Psoas muscle (tissue), 8 donors: ENCODE measurements at places on chromosomes 12 and 14. TPM values are rescaled to one million over a fixed set of nuclear protein-coding genes. Genes with fewer than 3 reads are reported as not detected.

DNA sequence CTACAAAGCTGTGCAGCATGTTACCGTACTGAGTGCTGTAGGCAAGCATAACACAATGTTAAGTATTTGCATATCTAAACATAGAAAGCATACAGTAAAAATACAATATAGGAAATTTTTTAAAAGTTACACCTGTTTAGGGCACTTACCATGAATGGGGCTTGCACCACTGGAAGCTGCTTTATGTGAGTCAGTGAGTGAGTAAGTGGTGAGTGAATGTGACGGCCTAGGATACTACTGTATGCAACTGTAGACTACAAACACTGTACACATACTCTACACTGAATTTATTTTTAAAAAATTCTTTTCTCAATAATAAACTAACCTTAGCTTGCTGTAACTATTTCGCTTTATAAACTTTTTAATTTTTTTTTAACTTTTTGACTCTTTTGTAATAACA lies 82.1 kb upstream of the FSCB start:
- H3K4me1 ChIP-seq: no peaks in the 10 kb centered on the region
- no peak overlapping the region for H3K4me3 ChIP-seq
- H3K27ac ChIP-seq: no peak overlapping the region
- no peaks in the 10 kb centered on the region for H3K27me3 ChIP-seq
- no peak for DNase-seq

DNA sequence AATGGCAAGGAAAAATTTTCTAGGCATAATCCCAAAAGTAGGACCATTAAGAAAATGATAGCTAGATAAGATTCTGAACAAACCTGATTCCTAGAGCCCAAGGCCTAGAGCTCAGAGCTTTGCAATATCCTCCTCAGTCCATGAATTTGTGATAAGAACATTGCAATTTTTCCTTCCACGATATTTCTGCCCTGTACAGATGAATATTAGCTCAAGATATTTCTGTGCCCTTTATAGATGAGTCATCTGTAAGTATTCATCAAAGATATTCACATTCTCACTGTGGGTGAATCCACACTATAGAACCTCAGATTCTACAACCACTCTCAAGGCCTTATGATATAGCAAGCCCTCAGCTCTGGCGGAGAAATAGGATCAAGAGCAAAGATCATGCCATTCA lies 37.5 kb downstream of the EAPP start:
- H3K27me3 ChIP-seq: no peaks in the 10 kb centered on the region
- H3K4me3 ChIP-seq: no peak overlapping the region
- H3K4me1 ChIP-seq: peaks cover 6% of the 10 kb centered on the region
- no peak for DNase-seq

The OR4E1 gene
- total RNA-seq: not detected

DNA sequence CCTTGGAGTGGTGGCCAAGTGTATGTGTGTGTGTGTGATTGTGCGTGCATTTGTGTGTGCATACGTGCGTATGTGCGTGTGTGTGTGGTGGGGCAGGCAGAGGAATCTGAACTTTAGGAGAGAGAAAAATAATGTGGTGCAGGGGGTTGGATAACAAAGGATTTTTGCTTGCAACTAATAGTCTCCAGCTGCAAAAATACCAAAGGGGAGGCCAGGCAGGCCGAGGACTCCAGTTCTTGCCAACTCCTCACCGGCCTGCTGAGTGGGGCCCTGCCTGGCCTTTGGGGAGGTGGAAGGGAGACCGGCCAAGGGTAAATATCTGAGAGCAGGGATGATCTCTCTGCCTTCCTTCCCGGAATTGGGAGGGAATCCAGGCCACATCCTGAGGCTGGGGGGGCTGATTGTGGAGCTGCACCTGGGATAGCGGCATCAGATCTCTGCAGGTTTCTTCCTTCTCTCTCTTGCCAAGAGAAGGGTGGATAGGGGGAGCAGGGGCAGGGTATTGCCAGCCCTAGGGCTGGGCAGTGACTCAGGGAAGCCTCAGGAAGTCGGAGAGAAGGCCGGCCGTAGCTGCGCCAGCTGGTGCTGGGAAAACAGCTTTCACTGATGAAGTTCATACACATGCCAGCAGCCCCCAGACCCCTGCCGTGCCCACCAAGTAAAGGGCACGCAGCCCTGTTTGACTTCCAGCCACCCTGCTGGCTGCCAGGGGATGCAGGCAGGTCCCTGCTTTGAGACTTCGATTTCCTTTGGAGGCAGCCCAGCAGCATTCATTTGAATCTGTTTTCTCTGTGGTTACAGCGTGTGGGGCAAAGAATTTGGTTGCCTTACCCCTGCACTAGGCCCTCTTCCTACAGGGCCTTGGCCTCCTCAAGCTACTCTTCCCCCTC lies 4.6 kb upstream of the LRP1-AS start:
- no peaks in the 10 kb centered on the region for H3K27me3 ChIP-seq
- H3K4me3 ChIP-seq: no peak overlapping the region
- peaks cover 25% of the 10 kb centered on the region for H3K36me3 ChIP-seq
- peak; percentile 67 for DNase-seq

- no peak overlapping the region for H3K27ac ChIP-seq
- no peak for DNase-seq
- H3K4me3 ChIP-seq: no peak overlapping the region
- no peaks in the 10 kb centered on the region for H3K27me3 ChIP-seq
- H3K4me1 ChIP-seq: no peaks in the 10 kb centered on the region
These were observed 43.7 kb downstream of the TRHDE start for GRCh38 chr12:72315858-72316257.

DNA sequence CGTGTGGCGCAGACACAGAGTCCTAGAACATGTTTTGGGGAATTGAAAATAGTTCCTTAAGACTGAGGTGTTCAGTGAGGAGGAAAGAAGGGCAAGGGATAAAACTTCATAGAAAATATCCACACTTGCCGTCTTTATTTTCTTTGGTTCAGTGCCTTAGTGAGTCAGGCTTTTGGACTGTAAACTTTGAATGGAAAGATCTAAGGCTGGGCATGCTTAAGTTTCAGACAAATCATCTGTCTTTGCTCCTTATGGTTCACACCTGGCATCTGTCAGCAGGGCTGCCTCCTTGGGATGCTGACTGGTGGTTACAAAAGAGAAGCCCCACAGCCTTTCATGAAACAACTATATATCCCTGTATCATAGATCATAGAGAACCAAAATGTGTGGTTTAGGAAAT lies 136.3 kb upstream of the PRICKLE1 start:
- no peak overlapping the region for H3K4me3 ChIP-seq
- no peaks in the 10 kb centered on the region for H3K36me3 ChIP-seq
- DNase-seq: no peak
- no peaks in the 10 kb centered on the region for H3K4me1 ChIP-seq

- H3K27ac ChIP-seq: no peak overlapping the region
- no peaks in the 10 kb centered on the region for H3K27me3 ChIP-seq
- no peak overlapping the region for H3K4me3 ChIP-seq
- peaks cover 14% of the 10 kb centered on the region for H3K4me1 ChIP-seq
- H3K36me3 ChIP-seq: no peaks in the 10 kb centered on the region
- no peak for DNase-seq
These were observed 74.4 kb upstream of the GPATCH2L start for GRCh38 chr14:76077340-76077739.

The POTEM gene
- not detected for total RNA-seq

- H3K27me3 ChIP-seq: no peaks in the 10 kb centered on the region
- H3K27ac ChIP-seq: no peak overlapping the region
- no peaks in the 10 kb centered on the region for H3K36me3 ChIP-seq
- no peak for DNase-seq
- H3K4me1 ChIP-seq: no peaks in the 10 kb centered on the region
These were observed 18.4 kb upstream of the RNU6-7 start for GRCh38 chr14:32183151-32184058.

The COX8C gene
- not detected for total RNA-seq

DNA sequence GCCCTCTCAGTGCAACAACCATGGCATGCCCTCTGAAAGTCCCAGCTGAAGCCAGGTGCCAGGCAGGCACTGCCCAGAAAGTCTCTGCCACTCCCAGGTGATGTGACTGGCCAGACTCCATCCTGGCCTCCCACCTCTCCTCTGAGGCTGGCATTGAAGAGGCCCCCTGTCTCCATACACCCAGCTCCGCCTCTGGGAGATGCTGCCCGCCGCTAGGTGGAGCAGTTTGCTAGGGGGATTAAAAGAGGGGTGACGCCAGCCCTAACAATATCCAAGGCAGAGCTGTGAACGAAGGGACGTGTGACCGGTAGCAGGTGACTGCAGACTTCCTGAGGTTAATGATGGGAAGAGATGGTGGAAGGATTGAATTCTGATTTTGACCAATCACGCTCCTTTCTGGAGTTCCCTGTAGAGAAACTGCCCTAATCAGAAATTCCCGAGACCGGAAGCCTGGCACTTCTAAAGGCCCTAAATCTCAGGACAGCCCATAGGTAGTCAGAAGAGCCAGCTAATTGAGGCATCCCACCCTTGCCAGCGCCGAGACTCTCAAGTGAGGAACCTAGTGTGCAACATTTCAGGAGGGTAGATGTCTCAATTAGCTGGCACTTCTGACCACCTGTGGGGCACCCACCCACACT lies 8.3 kb upstream of the PLEK2 start:
- H3K27me3 ChIP-seq: no peaks in the 10 kb centered on the region
- H3K4me1 ChIP-seq: no peaks in the 10 kb centered on the region
- no peak overlapping the region for H3K4me3 ChIP-seq
- H3K27ac ChIP-seq: no peak overlapping the region

GRCh38 chr14:80987235-80988032 lies 32.0 kb downstream of the TSHR start:
- no peaks in the 10 kb centered on the region for H3K27me3 ChIP-seq
- H3K4me3 ChIP-seq: no peak overlapping the region
- DNase-seq: peak; percentile 57

The ACSM4 gene
- not detected for total RNA-seq

The C12orf56 gene
- total RNA-seq: not detected

The KMT2D gene
- 66.1 TPM for total RNA-seq

DNA sequence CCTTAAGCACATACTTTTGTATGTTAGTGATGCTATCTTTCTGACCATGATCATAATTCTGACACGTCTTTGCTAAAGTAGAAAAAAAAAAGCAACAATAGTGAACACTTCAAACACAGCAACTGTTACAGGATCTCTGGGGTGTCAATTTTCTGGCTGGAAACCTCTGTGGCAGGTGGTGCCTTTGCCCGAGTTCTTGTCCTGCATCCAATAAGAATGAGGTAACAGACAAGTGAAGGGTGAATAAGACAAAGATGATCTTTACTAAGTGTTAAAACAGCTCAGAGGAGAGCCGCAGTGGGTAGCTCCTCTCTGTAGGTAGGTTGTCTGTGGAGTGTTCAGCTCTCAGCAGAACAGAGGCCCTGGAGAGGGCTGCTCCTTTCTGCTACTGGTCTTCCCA lies 20.9 kb upstream of the PLBD1 start:
- no peak overlapping the region for H3K27ac ChIP-seq
- no peak for DNase-seq
- no peak overlapping the region for H3K4me3 ChIP-seq

The AQP5 gene
- total RNA-seq: not detected

The ZNF219 gene
- total RNA-seq: 25.6 TPM

GRCh38 chr12:12684375-12685106 lies 11.4 kb downstream of the GPR19 start:
- DNase-seq: no peak
- H3K4me3 ChIP-seq: no peak overlapping the region
- no peaks in the 10 kb centered on the region for H3K36me3 ChIP-seq
- H3K27ac ChIP-seq: no peak overlapping the region
- no peaks in the 10 kb centered on the region for H3K27me3 ChIP-seq

The LBHD2 gene
- total RNA-seq: not detected

- H3K27me3 ChIP-seq: no peaks in the 10 kb centered on the region
- peak within 1 kb of the TSS; percentile 65 for H3K4me3 ChIP-seq
- DNase-seq: peak; percentile 54
- H3K27ac ChIP-seq: no peak within 1 kb of the TSS
- no peaks in the 10 kb centered on the region for H3K36me3 ChIP-seq
These were observed at the start of the genes LRRIQ1 and TSPAN19 for GRCh38 chr12:85036234-85036707. Gene LRRIQ1, plus strand, starts transcription at chr12:85036351. Its CDS starts 1,826 bp downstream, at chr12:85038177. Gene TSPAN19, minus strand, starts transcription at chr12:85036277. Its CDS starts 6,331 bp downstream, at chr12:85029946.

DNA sequence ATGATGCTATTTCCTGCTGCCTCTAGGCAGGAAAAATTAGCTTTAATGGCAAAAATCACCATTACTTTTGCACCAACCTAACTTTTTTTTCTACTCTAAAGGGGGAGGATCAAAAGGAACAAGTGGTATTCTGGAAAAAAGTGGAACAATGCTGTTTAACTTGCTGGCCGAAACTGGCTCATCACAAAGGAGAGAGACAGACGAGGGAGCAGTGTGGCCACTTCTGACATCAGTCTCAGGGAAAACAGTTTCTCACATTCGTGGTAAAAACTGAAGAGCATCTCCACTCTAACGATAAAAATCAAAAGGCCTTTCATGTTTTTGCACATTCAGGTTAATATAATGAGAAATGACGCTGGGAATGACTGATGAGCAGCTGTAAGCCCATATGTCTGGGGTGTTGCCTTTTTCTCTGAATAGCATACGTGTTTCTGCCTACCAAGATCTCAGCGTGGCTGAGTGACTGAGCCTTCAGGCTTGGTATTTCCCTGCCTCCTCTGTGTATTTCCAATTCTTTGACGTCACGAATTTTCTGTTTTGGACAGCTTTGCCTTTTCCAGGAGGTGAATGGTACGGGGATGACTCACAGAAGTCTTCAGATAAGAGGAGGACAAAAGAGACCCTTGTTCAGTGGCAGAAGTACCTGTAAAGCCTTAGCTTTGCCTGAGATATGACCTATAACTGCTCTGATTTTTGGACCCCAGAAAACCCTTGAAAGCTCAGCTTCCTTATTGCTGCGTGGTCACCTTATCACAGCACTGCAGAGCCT lies 358.8 kb downstream of the GLT1D1 start:
- no peak for DNase-seq
- H3K27ac ChIP-seq: no peak overlapping the region
- H3K4me1 ChIP-seq: no peaks in the 10 kb centered on the region
- H3K27me3 ChIP-seq: no peaks in the 10 kb centered on the region

GRCh38 chr12:102883204-102883799 lies 33.7 kb downstream of the PAH start:
- H3K27me3 ChIP-seq: peaks cover 3% of the 10 kb centered on the region
- DNase-seq: peak; percentile 38
- H3K4me1 ChIP-seq: no peaks in the 10 kb centered on the region

DNA sequence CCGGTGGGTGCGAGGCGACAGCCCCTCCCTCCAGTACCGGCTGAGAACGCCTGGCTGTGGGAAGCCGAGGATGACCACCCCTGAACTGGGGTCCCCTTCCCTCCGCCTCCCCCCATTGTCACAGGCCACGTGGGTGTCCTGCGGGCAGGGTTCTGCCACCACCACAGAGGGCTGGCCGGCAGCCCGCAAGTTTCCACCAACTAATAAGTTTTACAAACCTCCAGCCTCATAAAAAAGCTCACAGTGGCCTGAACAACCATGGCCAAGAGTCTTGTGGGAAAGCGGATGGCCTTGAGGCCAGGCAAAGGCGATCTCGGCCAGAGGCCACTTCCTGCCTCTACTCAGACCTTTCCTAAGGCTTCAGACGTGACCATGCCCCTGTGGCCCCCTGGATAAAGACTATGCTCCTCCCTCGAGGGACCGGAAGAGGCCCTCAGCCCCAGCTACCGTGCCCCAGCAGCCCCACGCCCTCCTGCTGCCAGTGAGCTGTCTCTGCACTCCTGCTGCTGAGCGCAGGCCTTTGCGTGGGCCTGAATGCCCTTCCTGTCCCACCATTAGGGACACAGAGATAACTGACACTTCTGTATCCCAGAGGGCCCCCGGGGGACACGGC lies 46.1 kb upstream of the DLK1 start:
- no peaks in the 10 kb centered on the region for H3K27me3 ChIP-seq
- peak overlapping the region; percentile 63 for H3K27ac ChIP-seq
- H3K4me3 ChIP-seq: no peak overlapping the region
- no peak for DNase-seq
- peaks cover 17% of the 10 kb centered on the region for H3K4me1 ChIP-seq
